Left lung (tissue), 14 donors: ENCODE measurements at places on chromosomes 11 and 22. TPM values are rescaled to one million over a fixed set of nuclear protein-coding genes. Genes with fewer than 3 reads are reported as not detected.

BTG4 gene
- not detected for total RNA-seq

SMTNL1 gene
- total RNA-seq, result not detected

TPP1 gene
- total RNA-seq, result 264 TPM

CHKA gene
- total RNA-seq, result 36.8 TPM

XKR3 gene
- 0.15 TPM for total RNA-seq
